ENCODE measurements at places on chromosomes 1 and 21.

GRCh38 chr1:44655609-44656008 is 18.7 kb downstream of the TMEM53 start:
- DNase-seq, result peak; percentile 64

DNA sequence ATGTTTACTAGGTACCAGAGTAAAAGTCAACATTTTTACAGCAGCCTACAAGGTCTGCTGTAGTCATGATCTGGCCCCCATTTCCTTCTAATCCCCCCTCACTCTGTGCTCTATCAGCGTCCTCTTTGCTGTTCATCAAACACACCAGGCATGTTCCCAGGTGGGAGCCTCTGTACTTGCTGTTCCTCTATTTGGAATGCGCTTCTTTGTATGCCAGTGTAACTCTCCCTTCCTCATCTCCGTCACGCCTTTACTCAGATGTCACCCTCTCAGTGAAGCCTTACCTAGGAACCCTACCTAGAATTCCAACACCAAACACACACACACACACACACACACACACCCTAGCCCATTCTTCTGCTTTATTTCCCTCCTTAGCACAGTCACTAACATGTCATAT is 21.0 kb downstream of the TP53BP2 start:
- DNase-seq, result no peak

- no peak for DNase-seq
Measured at GRCh38 chr1:20896826-20897225, 109.7 kb upstream of the HP1BP3 start.

DNA sequence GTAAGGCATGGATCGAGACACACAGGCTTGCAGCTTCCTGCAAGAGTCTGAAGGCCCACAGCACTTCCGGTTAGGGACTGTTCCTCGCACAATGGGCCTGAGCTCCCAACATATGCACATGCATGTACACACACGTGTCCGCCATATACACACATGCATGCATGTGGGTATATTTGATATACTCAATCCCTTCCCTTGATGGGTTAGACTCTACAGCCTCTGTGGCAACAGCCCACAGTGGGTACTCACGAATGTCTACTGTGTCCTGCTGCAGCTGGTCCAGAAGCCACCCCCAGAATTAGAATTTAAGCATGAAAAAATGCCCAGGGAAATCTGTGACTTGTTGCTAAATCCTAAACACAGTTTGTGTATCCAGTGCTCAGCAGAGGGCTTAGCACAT is 9.9 kb downstream of the F3 start:
- DNase-seq, result no peak

DNA sequence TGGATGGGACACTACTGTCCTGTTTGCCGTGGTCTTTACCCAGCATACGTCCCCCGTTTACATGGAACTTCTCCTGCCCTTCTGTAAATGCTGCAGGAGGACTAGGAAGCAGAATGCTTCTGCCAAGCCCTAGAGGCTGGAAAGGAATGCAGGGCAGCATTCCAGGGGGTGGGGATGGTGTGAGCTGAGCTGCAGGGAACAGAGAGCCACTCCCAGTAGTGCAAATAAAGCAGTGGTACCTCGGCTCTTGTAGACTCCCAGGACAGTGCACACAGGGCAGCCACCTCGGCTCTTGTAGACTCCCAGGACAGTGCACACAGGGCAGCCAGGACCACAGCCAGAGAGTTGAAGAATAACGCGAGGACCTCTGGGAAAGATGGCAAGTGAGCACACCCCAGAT is 35.4 kb downstream of the PTPRU start:
- no peak for DNase-seq

DNA sequence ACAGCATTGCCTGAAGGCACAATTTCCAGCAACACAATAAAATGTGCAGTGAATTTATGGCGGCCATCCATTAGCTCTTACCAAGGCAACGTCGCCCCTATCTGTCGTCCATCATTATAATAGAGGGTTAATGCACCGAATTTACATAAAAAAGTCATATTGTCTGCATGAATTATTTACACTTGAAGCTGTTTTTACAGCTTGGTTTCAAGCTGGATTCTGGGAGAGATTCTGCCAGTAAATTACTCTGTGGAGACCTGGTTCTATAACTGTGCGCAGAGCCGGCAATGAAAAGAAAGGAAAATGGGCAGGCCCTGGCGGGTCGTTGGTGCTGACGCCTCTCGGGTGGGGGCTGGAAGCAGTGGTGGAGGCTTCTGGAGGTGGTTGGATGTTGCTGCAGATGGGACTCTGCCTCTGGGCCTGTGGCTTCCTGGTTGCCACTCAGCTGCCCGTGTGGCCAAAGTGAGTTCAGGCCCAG is 48.9 kb upstream of the POU3F1 start:
- DNase-seq, result no peak

- no peak for DNase-seq
Measured at GRCh38 chr21:37232274-37233018, 34.7 kb downstream of the VPS26C start.

DNA sequence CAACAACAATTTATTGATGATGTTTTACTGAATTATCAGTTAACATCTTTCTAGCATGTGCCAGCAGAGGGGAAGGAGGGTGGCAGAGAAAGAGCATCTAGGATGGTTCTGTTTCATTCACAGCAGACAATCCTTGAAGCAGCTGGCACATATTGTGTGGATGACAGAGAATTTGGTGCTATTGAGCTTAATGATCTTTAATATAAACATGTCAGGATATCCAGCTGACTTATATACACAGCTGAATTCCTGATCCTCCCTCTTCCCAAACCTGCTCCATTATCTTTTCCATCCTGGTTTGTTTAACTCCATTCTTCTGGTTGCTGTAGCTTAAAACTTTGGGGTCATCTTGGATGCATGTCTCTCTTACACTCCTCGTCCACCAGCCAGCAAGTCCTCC is 218.6 kb downstream of the CACNA1E start:
- DNase-seq, result no peak

GRCh38 chr1:119372503-119373086 is 4.0 kb downstream of the HAO2 start:
- peak; percentile 77 for DNase-seq

- no peak for DNase-seq
Measured at GRCh38 chr1:197914510-197914909, 2.7 kb upstream of the LHX9 start.

DNA sequence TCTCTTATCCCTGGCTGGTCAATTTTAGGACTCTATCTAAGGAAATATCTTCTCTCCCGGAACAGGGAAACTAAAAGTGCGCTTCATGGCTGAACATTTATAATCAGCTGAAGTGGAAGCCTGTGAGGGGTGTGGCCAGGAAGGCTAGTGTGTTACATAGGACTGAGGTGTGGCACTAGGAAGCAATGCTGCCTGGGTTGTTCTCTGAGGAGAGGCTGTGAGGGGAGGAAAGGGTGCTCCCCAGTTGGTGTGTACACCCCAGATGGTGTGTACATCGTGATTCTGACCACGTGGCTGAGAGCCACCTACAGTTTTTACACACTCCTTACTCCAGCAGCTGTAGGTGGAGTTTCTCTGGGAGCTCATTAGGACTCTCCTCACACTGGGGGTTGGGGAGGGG is 16.3 kb downstream of the NTPCR start:
- DNase-seq, result peak; percentile 53

- no peak for DNase-seq
Measured at GRCh38 chr1:3656450-3657095, 4.3 kb downstream of the TP73 start.

DNA sequence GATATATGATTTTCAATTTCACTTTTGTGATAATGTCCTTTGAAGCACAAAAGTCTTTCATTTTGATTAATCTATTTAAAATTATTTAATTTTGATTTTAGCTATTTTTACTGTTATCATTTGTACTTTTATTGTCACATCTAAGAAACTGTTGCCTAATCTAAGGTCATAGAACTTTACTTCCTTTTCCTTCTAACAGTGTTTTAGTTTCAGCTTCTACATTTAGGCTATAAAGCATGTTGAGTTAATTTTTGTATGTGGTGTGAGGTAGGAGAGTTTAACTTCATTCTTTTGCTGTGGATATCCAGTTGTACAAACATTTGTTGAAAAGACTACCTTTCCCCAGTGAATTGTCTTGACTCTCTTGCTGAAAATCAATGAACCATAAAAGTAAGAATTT is 204.5 kb downstream of the TM2D1 start:
- DNase-seq, result no peak

All from NCI-H82 (cell line).